ENCODE measurements at places on chromosomes 16 and 17.

DNA sequence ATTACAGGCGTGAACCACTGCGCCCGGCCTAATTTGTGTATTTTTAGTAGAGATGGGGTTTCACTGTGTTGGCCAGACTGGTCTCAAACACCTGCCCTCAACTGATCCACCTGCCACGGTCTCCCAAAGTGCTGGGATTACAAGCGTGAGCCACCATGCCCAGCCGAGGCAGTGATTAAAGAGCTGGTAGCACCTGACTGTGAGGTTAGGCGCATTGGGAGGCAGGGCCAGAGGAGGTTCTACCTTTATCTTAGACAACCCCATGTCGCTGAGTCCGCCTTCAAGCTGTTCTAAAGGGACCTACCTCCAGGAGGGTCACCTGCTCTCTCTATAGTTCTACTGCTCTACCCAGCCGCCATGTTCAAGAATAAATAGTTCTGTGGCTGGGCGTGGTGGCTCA, 8.1 kb downstream of the RSL1D1 start:
- no peak for DNase-seq

DNA sequence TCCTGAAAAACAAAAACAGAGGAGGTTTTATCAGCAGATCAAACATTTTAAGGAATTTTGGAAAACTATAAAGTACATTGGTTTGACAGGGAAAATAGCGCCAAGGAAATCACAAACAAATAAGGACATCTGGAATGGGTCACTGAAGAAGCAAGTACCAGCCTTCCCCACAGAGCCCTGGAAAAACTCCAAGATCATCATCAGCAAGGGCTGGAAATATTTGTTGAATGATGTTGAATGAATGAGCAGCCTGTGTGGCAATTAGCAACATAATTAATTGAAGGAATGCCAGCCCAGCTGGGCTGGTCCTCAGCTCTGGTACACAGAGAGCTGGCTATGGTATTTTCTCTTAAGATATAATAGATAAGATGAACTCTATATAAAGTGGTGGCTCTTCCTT, 290.4 kb downstream of the HS3ST3A1 start:
- peak; percentile 85 for DNase-seq

GRCh38 chr16:69579783-69580481, 14.2 kb downstream of the NFAT5 start:
- DNase-seq = no peak

- no peak for DNase-seq
Observed at GRCh38 chr16:27291106-27291505, 22.5 kb upstream of the NSMCE1 start.

DNA sequence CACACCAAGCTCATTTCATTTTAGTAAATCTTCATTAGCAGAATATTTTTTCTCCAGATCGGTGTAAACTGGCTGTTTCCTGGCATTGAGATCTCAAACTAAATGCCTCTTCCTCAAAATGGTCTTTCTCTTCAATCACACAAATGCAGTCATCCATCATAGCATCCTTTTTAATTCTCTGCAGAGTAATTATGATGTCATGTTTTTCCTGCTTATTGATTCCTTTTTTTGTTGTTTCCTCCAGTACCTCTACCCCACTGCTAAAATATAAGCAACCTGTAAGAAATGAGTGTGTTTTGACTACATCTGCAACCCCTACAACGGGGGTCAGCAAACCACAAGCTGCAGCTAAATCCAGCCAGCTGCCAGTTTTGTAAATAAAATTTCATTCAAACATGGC, 65.6 kb upstream of the TOM1L1 start:
- DNase-seq = no peak

GRCh38 chr16:62929593-62929992, 893.4 kb upstream of the CDH8 start:
- no peak for DNase-seq

DNA sequence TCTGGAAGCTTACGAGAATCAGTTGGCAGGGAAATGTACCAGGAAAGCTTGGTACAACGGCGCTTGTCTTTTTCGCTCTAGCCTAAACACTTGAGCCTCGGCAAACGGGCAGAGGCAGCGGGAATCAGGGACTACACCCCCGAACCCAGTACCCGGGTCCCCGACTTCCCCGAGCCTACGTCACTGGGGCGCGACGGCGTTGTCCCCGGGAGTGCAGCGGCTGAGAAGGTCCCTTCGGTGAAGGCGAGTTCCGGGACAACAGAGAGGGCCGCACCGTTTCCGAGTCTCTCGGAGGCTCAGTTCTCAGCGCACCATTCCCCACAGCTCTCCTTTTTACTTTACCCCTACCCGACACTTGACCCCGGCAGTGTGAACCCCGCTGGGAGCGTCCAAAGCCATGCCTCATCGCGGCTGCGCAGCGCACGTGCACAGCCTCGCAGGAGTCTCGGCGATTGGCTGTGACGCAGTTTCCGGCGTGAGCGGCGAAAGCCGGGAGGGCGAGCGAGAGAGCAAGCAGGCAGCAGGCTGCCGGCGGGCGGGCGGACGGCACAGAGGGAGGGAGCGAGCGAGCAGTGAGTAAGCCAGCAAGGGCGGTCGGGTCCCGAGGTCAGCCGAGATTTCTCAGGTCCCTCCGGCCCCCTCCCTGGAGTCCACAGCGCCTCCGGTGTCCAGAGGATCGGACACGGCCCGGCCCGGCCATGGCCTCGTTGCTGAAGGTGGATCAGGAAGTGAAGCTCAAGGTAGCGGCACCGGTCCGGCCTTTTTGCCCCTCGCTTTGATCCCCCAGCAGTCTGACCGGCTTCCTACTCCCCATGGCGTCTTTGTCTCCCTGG, at the start of gene PSME3:
PSME3 (plus strand) TSS at position 464 of the 833 bp plus-strand sequence; CDS start at position 699, 235 bp downstream.
- DNase-seq = peak; percentile 92

Measured in EL (cell line).